ENCODE measurements at places on chromosomes 5 and 9.

DNA sequence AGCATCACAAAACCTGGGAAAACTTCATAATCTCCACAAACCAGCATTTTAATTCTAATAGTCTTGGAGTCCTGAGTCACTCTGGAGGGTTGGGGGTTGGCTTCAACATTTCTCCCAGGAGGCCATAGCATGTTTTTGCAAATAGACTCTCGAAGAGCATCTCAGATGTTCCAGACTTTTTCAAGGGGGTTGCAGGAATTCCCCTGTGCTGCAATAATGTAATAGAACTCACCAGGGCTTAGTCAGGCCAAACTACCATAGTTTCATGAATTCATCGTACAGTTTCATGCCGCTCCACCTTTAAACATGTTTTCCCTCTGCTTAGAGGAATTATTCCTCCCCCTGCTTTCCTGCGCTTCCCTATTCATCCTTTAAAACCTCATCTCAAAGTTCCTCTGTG is 499.5 kb upstream of the KLF4 start:
- no peak for DNase-seq

DNA sequence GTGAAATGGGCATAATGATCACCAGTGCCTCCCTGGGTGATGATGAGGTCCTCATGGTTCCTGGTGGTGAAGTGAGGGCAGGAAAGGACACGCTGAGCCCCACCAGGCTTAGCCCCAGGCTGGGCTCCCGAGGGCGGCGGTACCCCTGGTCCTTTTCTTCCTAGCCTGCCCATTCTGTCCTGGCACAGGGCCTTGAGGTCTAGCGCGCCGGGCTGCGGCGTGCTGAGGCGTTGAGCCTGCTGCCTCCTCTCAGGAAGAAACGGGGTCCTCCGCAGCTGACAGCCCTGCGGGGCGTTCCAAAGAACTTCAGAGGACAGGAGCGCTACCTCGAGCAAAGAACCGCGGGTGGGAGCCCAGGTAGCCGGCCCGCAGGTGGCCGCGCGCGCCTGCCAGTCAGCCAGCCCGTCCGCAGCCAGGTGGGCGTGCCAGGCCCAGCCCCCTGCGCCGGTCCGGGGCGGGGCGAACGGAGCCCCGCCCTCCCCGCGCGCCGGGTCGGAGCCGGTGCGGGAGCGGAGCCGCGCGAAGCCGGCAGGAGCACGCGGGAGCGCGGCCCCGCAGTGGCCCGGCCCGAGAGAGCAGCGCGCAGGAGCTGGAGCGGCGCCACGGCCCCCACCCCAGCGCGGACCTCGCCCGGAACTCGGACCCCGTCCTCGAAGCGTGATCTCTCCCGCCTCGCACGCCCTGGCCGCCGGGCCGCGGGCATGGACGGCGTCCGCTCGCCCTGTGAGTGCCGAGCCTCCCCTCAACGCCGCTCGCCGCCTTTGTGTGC is at the start of gene WNK2:
WNK2 (plus strand) TSS at position 477 of the 769 bp plus-strand sequence. CDS start 791 bp downstream, outside the sequence.
- no peak for DNase-seq

DNA sequence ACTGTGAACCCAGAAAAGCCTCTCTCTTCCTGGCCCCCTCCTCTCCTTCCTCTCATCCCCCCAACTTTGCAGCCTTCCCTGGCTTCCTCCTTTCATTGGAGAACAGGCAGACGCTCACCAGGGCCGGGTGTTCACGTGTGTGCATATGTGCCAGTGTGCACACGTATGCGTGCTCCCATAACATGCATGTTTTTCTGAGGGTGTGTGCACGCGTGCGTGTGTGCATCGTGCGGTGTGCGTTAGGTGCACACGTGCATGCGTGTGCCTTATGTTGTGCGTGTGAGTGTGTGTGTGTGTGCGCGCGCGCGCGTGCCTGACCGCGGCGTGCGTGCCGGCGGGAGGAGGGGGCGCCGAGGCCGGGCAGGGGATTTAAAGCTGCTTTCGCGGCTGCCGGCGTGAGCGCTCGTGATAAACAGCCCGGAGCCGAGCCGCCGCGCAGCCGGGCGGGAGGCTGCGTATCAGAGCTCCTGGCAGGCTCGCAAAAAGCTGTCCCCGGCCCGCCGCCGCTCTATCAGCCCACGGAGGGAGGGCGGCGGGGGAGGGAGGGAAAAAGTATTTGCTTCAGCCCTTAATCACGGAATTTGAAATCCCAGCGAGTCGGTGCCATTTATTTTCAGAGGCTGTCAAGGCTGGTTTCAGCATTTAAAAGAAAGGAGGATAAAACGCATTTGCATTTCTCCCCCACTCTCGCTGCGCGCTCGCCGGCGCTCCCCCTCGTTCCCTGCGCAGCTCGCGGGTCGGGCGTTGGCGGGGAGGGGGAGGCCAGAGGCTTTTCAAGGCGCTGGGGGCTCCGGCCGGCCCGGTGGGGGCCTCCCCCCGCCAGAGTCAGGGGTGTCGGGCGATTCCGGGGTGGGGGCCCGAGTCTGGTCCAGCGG is 183.9 kb downstream of the C9orf50 start:
- peak; percentile 75 for DNase-seq

DNA sequence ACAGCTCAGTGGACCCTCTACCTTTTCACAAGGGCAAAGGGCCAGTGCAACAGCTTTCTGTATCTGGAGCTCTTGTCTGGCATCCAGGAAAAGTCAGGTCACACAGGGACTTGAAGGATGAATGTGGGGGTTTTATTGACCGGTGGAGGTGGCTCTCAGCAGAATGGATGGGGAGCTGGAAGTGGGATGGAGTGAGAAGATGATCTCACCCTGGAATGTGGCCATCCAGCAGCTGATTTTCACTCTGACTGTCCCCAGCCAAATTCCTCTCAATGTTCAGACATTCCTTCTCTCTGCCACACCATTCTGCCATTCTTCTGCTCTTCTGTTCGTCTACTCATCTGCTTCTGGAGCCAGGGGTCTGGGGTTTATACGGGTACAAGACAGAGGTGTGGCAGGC is 1119.9 kb downstream of the TAF11L14 start:
- no peak for DNase-seq

DNA sequence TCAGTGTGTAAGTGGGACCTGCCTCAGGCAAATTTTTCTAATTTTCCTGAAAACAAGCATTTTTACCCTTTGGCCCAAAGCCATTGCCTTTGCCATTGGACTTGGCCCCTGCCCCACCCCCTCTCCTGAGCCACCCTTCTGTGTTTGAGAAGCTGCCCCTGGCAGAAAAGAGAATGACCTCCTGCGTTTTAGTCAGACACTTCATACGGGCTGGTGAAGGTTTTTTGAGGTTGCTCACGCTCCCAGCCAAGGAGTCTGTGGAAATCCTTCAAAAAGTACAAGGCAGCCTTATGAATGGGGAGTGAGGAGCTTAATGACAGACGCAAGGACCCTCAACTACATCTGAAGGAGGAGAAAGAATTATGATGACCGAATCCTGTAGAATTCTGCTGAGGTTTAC is 308.9 kb downstream of the SLIT3 start:
- DNase-seq, result no peak

- no peak for DNase-seq
Measured at GRCh38 chr9:35858458-35858857, 11.7 kb downstream of the OR13J1 start.

DNA sequence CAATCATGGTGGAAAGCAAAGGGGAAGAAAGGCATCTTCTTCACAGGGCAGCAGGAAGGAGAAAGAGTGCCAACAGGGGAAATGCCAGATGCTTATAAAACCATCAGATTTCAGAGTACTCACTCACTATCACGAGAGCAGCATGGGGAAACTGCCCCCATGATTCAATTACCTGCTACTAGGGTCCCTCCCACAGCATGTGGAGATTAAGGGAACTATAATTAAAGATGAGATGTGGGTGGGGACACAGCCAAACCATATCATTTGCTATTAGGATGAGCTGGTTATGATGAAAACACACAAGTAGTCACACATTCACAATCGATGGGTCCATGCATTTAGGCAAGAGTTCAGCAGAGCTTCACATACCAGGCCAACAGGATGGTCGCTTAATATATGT is 469.0 kb downstream of the PDE4D start:
- DNase-seq, result no peak

GRCh38 chr5:88761939-88762338 is 121.0 kb downstream of the MEF2C start:
- no peak for DNase-seq

DNA sequence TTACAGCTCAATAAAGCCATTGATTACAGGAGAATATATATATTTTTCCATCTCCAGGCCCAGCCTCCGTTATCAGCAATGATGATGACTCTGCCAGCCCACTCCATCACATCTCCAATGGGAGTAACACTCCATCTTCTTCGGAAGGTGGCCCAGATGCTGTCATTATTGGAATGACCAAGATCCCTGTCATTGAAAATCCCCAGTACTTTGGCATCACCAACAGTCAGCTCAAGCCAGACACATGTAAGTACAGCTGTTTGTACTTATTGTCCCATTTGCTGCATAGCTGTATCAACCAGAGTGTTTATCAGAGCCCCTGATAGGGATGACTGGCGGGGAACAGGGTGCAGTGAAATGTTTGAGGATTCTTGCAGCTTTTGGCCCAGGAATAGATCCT is 197.7 kb downstream of the NTRK2 start:
- DNase-seq, result no peak

- no peak for DNase-seq
Measured at GRCh38 chr9:113477058-113477457, 13.5 kb downstream of the RGS3 start.

DNA sequence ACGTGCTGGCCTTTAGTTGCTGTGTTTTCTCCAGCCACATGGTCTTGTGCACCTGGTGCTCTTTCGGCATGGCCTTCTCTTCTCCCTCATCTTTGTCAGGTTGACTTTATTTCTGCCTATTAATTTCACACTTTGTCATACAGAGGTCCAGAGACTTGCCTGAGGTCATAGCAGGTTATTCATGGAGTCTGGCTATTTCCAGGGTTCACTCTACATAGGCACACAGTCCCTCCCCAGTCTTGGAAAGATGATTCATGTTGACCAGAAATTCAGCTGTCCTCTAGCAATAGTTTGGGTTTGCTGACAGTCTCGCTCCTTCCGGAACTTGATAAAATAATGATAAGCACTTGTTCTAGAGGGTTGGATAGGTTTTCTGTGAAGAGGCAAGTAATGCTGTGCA is 81.6 kb downstream of the ARHGAP26 start:
- no peak for DNase-seq

- DNase-seq, result peak; percentile 81
Measured at GRCh38 chr9:129586685-129587084, 34.2 kb downstream of the C9orf50 start.

DNA sequence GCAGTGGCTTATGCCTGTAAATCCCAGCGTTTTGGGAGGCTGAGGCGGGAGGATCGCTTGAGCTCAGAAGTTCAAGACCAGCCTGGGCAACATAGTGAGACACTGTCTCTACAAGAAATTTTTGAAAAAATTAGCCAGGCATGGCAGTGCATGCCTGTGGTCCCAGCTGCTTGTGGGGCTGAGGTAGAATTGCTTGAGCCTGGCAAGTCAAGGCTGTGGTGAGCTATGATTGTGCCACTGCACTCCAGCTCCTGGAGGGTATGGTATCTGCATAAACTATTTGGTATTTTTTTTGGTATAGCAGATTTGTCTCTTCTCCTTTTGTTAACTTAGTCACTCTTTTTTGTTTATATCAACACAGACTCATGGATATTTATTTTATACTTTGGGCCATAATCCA is 61.5 kb upstream of the TEX48 start:
- DNase-seq, result no peak

- peak; percentile 38 for DNase-seq
Measured at GRCh38 chr5:127647361-127647958, 1.4 kb upstream of the CTXN3 start.

GRCh38 chr5:1593903-1594356 is 70.2 kb upstream of the LPCAT1 start:
- DNase-seq, result peak; percentile 48

DNA sequence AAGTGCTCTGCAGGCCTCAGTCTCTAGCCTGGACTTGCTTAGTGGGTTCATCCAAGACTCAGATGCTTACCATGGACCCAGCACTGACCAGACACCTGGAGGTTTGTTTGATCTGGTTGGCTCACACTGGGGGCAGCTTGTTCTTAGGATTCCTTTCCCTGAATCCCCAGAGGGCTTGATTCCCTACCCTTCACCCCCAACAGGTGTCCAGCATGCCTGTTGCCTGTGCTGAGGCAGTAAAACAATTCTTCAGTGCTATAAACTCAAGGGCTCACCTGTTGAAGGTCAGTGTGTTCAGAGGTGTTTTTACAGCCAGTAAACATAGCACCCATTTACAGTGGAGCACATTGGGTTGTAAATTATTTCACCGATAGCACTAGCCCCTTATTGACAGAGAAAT is 123.8 kb upstream of the KLF4 start:
- DNase-seq, result no peak

GRCh38 chr5:54772684-54773083 is 212.7 kb downstream of the ESM1 start:
- DNase-seq, result no peak

DNA sequence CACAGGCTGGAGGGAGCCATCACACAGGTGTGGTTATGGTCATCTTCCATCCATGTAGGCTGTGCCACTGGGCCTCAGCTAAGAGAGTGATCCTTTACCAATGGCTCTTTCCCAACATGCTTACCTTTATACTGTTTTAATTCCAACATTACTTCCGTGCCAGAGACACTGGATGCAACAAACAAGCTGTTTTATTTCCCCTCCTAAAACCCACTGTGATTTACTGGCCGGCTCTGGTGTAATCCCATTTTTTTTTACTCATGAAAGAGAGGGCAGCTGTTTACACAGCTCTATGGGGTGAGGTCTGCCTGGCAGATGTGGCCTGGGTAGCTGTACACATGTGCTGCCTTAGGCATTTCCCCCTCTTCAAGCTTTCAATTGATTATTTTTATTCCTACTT is 58.5 kb downstream of the MACROH2A1 start:
- no peak for DNase-seq

- DNase-seq, result no peak
Measured at GRCh38 chr9:34311499-34312185, 17.4 kb downstream of the KIF24 start.

GRCh38 chr9:111429175-111429574 is 55.0 kb downstream of the ECPAS start:
- DNase-seq, result no peak

DNA sequence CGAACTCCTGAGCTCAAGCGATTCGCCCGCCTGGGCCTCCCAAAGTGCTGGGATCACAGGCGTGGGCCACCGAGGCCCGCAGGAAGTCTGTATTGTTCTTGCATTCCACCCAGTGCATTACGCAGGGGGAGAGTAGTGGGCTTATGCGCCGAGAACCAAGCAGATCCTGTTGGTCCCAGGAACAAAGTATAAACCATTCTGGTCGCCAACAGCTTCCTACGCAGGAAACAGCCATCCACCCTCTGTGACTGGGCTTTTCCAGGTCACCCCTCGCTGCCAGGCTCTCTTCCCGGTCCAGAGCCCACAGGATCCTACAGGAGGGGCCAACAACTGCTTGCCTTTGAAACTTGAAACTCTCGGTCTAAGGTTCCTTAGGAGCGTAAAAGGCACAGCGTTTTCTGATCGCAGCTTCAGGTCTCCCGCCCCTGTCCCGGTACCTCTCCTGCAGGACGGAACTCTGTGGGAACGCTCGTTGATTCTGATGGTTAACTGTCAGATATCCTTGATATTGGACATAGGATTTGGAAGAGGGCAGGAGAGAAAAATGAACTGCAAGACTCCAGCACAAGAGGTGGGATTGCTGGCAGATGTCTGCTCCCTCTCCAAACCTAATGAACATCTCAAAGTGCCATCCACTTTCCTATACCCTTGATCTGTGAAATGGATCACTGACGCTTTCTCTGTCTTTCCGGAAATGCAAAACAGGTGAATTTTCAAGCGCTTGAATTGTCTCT is 4.2 kb upstream of the ANXA2R start:
- DNase-seq, result peak; percentile 45

All from left hindlimb (tissue), 1 donor.